ENCODE measurements at places on chromosomes 2 and 18. TPM values are rescaled to one million over a fixed set of nuclear protein-coding genes. Genes with fewer than 3 reads are reported as not detected.

The FSHR gene
- not detected for total RNA-seq

GRCh38 chr18:52950155-52950554 lies 610.2 kb downstream of the DCC start:
- no peak for DNase-seq

GRCh38 chr2:149313512-149313972 lies 16.8 kb upstream of the LYPD6 start:
- DNase-seq, result peak; percentile 50

GRCh38 chr2:64062840-64063239 lies 43.6 kb upstream of the VPS54 start:
- DNase-seq, result no peak

- DNase-seq, result no peak
Measured at GRCh38 chr18:10197097-10197496, 257.3 kb upstream of the APCDD1 start.

GRCh38 chr18:33870059-33870458 lies 292.0 kb downstream of the ASXL3 start:
- DNase-seq, result no peak

DNA sequence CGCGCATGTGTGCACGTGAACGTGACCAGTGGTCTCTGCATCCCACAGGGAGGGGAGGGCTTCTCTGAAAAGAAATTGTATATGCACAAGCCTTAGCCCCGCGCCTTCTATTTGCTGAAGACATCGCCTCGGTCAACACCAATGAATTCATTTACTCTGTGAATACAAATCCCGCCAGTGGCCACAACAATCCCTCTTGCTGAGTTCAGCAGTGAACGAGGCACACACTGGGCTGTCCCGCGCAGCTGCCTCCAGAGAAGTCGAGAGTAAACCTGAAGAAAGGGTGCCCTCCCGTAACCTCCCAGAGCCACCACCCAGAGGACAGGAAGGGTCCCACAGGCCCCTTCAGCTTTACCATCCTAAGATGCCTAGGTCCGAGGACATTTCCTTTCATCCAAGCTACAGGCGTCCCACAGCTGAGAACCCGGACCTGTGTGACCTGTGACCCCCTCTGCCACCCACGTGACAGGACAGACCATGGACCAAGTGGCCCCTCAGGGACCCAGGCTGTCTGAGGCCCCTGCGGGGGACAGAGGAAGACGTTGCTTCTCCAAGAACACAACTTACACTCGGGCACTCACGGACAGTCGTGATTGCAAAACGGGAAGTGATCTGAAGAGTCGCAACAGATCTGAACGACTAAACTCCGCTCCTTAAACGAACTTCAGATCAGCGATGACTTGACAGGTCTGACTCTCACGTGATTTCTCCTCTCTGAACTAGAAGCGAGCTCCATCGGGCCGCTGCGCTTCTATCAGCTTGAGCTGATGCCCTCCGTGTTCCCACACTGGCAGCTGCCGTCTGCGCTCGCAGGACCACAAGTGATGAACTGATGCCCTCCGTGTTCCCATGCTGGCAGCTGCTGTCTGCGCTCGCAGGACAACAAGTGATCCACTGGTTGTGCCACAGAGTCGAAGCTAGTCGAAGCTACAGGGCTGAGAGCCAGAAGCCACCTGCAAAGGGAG lies 92.7 kb downstream of the ZNF516 start:
- no peak for DNase-seq
